Stimulated activated CD4-positive, alpha-beta T cell treated with anti-CD3 and anti-CD28 coated beads, Interleukin-2, amount 100 ng/mL, for 24 hours (primary cell): ENCODE measurements at places on chromosomes 2 and 18.

DNA sequence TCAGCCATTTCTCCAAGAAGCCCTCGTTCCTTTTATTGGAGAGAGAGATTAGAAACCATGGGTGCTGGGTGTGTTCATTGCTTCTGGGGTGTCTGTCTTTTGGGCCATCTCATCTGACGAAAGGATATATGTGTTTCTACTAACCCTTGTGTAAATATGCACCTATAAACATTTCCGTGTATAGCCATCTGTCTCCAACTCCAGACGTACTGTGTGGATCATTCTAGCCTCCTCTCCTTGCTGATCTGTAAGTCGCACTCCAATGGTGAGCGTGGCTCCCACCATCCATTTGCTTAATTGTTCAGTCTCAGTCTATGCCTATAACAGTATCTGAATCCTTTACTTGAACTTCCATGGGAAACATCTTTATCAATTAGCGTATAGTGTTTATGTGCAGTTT lies 1.8 kb downstream of the RBFA start:
- no peak for DNase-seq

DNA sequence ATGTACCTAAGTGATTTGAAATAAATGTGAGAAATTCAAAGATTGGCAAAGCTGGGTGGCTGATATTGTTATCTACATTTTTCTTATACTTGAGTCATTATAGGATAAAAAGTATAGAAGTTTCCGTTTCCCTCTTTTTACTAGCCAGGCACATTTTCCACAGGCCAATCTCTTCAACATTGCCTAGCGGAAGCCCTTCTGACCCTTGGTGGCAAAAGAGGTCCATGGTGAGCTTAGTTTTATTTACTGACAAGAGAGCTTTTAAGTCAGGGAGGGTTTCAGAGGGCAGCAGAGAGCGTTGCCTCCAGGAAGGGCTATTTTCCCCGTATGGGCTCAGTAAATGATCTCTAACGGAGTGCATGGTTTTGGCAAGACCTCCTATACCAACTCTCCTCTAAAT lies 15.1 kb upstream of the RHOB start:
- no peak for DNase-seq

DNA sequence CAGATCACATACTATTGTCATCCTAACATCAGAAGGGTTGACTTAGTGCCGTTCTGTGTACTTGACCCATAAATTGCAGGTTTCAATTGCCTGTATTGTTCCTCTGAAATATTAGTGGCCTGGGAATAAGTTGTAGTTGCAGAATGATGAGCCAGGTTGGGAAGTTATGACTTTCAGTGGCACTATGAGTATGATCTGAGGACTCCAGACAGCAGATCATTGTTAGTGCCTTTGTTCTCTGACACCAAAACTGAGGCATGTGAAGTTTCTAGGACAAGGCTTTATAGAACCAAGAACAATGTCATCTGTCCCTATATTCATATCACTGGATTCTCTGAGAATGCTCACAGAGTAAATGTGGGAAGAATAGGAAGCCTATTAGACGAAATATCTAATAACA lies 403.7 kb downstream of the STK39 start:
- DNase-seq, result no peak

DNA sequence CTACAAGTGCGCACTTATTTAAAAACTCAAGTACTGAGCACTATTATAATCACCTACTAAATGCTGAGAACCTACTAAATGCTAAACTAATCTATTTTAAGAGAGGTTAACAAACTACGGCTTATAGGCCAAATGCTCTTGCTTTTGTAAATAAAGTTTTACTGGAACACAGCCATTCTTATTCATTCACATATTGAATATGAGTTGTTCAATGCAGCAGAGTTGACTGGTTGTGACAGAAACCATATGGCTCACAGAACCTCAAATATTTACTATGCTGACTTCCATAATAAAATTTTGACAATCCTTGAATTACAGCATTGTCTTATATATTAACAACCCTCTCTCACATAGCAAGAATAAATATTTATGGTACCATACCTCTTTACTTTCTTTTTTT lies 103.2 kb downstream of the ZNF521 start:
- DNase-seq, result no peak

DNA sequence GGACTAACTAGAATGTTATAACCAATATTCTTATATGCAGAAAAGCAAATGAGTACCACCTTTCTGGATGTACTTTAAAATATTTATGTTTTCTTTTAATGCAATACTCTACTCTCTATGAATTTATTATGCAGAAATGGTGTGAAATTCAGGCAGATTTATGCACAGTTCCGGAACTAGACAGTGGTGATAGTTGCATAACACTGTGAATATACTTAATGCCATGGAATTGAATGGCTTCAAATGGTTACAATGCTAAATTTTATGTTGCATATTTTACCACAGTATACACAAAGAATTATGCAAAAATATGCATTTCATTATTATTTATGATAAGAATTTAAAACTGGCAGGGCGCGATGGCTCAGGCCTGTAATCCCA lies 287.8 kb upstream of the FN1 start:
- no peak for DNase-seq

GRCh38 chr18:35837922-35838496 lies 134.5 kb upstream of the RMP24 start:
- DNase-seq, result no peak

GRCh38 chr2:66460031-66460430 lies 25.1 kb downstream of the MEIS1 start:
- no peak for DNase-seq

DNA sequence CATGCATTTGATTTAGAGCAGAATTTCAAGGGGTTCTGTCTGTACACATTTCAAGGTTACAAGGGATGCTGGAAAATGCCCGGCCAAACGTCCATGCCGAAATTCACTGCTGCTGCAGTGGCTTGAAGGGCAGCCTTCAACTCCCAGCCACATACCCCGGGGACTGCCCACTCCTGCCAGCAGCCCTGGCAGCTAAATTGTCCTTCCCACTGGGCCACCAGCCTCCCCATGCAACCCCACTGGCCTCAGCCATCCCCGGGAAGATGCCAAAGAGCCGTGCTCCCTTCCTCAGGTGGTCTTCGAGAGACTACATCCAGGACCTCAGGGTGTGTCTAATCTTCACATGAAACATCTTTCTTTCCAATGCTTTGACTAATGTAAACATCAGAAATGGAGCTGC lies 478.7 kb upstream of the MYT1L start:
- DNase-seq, result no peak

DNA sequence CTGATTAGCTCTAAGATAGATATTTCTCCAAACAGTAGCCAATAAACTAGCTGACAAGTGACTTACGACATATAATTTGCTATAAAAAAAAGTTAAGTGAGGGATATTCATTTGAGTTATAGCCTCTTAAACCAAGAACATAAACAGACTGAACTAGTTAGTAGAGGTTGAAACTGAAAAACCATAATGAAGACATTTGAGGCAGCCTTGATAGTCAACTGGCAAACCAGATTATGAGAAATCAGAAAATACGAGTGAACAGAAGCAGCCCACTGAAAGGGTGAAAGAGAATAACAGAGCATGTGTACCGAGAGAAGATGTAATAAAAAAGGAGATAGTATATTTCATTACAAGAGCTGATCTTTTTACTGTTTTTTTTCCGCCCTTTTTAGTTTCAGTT lies 698.1 kb upstream of the SETBP1 start:
- no peak for DNase-seq

- DNase-seq, result no peak
Measured at GRCh38 chr2:178846458-178846802, 39.2 kb upstream of the TTN start.

GRCh38 chr18:33755391-33755790 lies 177.4 kb downstream of the ASXL3 start:
- no peak for DNase-seq

- DNase-seq, result no peak
Measured at GRCh38 chr2:107810734-107811133, 16.0 kb upstream of the RGPD4 start.

GRCh38 chr2:165105926-165106325 lies 97.9 kb downstream of the SCN3A start:
- DNase-seq, result no peak

DNA sequence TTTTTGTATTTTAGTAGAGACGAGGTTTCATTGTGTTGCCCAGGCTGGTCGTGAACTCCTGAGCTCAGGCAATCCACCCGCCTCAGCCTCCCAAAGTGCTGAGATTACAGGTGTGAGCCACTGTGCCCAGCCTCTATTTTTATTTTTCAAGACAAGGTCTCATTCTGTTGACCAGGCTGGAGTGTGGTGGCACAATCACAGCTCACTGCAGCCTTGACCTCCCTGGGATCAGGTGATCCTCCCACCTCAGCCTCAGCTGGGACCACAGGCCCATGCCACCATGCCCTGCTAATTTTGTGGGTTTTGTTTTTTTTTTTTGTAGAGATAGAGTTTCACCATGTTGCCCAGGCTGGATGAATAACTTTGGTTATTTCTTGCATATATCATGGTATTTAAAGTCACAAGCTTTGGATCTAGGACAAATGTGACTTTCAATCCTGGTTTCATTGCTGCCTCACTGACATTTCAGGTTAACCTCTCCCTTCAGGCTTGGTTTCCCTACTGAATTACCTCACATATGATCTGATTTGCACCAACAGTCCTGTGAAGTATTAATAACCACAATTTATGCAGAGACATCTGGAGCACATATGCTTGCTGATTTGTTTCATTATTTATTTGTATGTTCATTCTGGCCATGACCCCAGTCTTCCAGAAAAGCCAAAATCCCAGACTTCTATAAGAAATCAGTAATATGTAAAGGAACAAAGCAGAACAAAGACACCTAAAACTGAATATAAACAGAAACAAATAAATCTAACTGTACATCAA lies 17.5 kb upstream of the RAB31 start:
- no peak for DNase-seq

DNA sequence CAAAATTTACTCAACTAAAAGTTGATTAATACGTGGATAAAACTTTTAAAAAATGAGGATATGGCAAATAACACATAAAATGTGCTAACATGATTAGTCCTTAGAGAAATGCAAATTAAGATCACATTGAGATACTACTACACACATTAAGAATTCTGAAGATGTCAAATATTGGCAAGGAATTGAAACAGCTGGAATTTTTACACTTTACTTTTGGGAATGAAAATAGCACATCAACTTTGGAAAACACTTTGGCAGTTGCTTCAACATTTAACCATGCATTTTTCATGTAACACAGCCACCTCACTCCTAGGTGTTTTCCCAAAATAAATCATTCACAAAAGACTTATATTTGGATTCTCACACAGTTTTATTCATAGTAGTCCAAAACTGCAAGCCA lies 687.9 kb upstream of the SETBP1 start:
- no peak for DNase-seq

- no peak for DNase-seq
Measured at GRCh38 chr2:17813742-17814473, 2.4 kb upstream of the MSGN1 start.
